ENCODE measurements at places on chromosomes 2 and 18.

DNA sequence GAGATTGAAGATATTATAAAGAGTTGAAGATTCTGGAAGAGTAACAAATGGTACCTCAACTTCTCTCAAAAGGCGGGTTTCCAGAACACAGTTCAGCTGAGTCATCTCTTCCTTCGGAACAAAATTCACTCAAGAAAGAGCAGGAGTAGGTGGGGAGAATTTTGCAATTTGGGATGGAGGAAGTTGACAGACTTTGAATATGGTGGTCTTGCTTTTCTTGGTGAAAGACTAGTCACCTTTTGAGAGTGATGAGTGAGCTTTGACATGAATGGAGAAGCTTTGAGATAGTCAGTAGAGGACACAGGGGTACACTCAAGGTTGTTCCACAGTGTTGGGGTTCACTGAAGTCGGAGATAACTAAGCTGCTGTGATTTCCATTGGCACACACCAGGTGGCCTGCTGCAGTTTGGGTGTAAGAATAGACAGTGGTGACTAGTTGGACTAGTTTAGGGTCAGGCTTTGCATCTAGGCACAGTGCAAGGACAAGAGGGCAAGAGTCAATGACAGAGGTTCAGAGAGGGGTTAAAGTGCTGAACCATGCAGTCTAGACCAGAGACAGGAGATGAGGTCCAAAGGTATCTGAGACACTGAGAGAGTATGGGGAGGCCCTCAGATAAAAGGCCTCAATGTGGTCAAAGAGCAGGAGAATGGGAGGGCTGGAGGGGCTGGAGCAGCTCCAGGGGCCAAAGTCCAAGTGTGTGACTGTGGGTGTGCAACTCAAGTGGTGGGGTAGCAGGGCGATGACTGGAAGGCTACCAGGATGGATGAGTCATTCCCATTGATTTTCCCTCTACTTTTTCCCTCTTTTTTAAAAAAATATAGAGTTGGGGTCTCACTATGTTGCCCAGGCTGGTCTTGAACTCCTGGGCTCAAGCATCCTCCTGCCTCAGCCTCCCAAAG is 7.7 kb downstream of the CCL20 start:
- DNase-seq = no peak

GRCh38 chr18:598124-598589 is 1.4 kb downstream of the CLUL1 start:
- no peak for DNase-seq

DNA sequence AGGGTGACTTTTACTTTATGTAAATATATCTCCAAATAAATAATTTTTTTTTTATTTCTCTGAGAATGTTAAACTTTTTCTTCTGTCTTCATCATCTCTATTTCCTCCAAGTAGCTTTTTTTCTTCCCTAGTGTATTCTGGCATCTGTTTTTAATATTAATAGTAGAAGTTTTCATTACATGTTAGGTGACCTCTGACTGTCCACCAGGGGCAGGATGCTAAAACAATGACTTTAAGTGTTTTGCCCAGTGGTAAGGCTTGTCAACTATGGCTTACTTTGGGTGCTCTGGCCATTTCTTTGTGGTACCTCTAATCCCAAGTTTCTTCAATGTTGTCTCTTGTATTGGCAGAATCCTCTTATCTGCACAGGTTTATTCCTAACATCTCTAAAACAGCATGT is 127.1 kb downstream of the SRBD1 start:
- peak; percentile 33 for DNase-seq

DNA sequence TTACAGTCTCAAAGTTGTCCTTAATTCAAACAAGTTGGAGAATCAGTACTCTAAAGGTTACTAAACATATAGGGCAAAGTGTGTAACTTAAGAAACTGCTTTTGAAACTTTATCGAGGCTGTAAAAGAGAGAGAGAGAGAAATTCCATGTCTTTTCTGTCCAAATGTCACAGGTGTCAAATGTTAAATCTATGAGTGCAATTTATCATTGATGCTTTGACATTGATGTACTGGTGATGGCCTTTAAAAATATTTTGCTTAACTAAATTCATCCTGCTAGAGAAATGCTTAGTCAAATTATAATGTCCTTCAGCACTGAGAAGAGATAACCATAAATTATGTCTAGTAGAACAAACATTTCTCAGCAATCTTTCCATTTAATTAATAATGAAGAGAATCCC is 1602.1 kb upstream of the TMEFF2 start:
- no peak for DNase-seq
